ENCODE measurements at places on chromosomes 13 and 19. TPM values are rescaled to one million over a fixed set of nuclear protein-coding genes. Genes with fewer than 3 reads are reported as not detected.

- no peak for DNase-seq
Observed at GRCh38 chr19:494171-495080, 1.9 kb upstream of the MADCAM1 start.

- no peak for DNase-seq
Observed at GRCh38 chr13:103029798-103030197, 36.4 kb downstream of the SLC10A2 start.

DNA sequence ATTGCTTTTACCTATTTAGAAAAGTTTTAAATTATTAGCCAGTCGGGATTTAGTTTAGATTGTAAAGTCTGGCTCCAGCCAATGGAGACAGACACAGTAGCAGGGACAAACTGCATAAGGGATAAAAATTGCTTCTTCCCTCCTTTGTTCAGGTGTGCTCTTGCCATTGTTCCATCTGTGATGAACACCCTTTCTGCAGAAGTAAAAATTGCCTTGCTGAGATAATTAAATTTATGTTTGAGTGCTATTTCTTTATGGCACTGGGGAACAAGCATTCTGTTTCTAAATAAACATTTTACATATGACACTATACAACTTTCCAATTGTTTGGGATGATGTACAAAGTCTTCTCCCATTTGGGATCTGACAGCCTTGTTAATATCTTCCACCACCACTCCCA is 18.0 kb downstream of the OR7C2 start:
- no peak for DNase-seq

- no peak for DNase-seq
Observed at GRCh38 chr19:55085923-55086715, 10.4 kb downstream of the EPS8L1 start.

The F10 gene
- not detected for total RNA-seq

The ZNF83 gene
- total RNA-seq: 22.0 TPM

The SERTM1 gene
- total RNA-seq: not detected

The POU2F2 gene
- total RNA-seq: 52.2 TPM

DNA sequence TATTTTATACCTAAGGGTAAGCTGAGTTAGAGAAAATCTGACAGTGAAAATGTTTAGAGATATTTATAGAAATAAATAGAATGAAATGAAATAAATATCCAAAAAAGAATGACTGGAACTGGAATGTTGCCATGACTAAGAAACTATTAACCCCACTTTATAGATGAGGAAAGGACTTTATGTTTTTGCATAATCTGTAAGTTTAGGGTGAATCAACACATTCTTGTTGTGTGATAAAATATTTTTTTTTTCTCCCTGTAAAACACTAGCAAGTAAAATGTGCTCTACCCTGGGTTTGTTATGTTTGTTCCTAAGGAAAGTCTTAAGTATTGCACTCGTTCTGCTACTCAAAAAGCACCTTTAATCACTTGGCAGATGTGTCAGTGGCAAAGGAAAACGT is 83.8 kb upstream of the KL start:
- no peak for DNase-seq

The RUBCNL gene
- total RNA-seq: 1.9 TPM

The ALOX5AP gene
- total RNA-seq: 16.4 TPM

DNA sequence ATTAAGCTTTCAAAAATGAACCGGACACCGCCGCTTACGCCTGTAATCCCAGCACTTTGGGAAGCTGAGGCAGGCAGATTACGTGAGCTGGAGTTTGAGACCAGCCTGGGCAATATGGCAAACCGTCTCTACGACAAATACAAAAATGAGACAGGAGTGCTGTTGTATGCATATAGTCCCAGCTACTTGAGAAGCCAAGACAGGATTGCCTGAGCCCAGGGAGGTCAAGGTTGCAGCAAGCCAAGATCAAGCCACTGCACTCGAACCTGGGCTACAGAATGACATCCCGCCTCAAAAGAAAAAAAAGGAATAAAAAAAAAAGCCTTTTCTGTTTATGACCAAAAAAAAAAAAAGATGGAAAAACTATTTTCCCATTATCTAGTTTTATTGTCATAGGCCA is 96.4 kb downstream of the RBM26 start:
- DNase-seq: no peak

The ZNF100 gene
- total RNA-seq: 23.4 TPM

GRCh38 chr19:3682741-3683404 is 17.4 kb downstream of the PIP5K1C start:
- DNase-seq: no peak

DNA sequence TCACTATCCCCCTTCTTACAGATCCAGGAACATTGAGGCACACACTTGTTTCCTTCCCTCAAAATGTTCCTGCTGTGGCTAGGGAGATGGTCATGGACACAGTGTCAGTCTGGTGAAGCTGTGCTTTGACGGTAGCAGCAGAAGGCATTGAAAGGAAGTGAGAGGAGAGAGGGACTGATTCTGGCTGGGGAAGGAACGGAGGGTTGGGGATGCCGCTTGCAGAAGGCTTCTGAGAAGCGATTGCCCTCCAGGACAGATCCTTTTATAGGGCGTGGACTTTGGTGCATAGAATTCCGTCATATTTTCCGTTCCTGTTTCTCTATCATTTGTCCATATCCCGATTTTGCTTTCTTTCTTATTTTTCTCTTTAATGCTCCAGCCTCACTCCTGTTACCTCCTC is 14.1 kb upstream of the MYH14 start:
- no peak for DNase-seq

DNA sequence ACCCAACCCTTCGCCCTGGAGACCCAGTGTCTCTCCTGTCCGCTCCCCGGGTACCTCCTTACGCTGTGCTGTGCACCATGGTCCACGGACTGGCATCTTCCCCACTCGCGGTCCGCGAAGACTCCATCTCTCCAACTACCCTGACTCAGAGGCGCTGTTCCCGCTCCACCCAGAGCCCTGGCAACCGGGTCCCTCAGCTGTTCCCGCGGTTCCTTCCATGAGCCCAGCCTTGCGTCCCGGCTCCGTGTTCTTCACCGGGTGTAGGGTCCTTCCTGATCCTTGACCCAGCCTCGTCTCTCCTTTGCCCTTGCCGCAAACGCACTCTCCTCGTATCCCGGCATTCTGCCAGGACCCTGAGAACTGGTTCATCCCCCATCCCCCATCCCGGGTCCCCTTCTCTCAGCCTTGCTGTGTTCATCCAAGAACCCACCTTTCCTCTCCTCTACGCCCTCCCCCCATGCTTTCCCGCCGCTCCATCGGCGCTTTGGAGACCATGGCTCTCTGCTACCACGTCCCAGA is 664 bp downstream of the ICAM5 start:
- no peak for DNase-seq

DNA sequence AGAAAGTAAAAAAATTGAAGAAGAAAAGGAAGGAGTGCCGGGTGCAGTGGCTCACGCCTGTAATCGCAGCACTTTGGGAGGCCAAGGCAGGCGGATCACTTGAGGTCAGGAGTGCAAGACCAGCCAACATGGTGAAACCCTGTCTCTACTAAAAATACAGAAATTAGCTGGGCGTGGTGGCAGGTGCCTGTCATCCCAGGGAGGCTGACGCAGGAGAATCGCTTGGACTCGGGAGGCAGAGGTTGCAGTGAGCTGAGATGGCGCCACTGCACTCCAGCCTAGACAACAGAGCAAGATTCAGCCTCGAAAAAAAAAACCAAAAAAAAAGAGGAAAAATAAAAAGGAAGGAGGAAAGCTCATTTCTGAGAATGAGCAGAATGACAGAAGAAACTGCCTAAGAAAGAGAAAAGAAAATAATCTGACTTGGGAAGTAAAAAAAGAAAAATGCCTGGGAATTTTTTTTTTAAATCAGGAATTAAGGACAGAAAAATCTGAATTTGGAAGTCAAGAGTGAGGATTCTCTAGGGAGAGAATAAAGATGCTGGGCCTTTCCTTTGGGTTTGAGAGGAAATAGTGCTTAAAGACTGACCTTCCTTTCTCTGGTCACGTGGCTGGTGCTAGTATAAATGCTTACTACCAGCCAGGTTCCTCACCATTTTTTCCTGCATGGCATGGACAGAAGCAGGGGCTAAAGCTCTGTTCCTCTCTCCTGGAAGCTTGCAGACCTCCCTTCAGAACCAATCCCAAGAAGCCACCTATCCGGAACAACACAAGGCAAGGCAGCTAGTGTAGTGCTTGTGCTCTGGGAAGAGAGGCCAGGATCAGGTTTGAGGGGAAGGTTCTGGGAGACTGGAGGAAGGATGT is at the start of gene FFAR2:
FFAR2 (plus strand) TSS at position 652 of the 864 bp plus-strand sequence. CDS start 1,458 bp downstream, outside the sequence.
- no peak for DNase-seq

DNA sequence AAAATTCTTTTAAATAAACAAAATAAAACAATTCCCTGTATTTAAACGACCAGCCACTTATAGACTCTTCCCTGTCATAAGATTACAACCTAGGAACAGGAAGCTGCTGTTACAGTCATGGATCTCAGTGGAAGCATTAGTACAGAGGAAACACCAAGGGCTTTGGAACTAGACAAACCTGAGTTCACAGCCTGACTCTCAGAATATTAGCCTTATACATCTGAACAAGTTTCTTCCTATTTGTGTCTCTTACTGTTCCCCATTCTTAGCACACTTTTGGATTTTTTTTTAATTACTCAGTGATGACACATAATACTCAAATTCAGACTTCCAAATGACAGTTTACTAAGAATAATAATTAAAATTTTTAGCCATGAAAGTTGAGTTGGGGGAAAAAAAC is 46.1 kb downstream of the ZDHHC20 start:
- no peak for DNase-seq

DNA sequence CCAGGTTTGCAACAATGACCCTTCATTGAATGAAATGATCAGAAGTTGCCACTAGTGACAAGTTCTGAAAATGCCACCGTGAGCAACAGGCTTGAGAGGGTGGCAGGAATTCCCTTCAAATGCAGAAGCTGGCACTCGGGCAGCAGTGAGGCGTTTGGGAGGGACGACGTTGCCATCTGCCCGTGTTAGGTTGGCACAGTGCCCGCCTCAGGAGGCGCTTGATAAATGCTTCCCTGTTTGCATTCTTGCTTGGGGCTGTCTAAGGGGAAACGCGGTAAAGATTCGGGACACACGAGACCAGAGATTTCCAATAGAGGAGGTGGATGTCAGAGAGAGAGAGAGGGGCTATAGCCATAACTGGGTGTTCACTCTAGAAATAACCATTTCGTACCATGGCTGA is 101.9 kb downstream of the TEX29 start:
- DNase-seq: no peak

The ADGRE3 gene
- not detected for total RNA-seq

GRCh38 chr19:51142119-51142518 is at the start of gene SIGLEC7:
Gene SIGLEC7 (plus strand): TSS chr19:51142301. CDS start chr19:51142370, 69 bp downstream.
- DNase-seq: no peak

All from activated naive CD8-positive, alpha-beta T cell treated with anti-CD3 and anti-CD28 coated beads for 36 hours (primary cell).